ENCODE measurements at places on chromosomes 16 and 17.

DNA sequence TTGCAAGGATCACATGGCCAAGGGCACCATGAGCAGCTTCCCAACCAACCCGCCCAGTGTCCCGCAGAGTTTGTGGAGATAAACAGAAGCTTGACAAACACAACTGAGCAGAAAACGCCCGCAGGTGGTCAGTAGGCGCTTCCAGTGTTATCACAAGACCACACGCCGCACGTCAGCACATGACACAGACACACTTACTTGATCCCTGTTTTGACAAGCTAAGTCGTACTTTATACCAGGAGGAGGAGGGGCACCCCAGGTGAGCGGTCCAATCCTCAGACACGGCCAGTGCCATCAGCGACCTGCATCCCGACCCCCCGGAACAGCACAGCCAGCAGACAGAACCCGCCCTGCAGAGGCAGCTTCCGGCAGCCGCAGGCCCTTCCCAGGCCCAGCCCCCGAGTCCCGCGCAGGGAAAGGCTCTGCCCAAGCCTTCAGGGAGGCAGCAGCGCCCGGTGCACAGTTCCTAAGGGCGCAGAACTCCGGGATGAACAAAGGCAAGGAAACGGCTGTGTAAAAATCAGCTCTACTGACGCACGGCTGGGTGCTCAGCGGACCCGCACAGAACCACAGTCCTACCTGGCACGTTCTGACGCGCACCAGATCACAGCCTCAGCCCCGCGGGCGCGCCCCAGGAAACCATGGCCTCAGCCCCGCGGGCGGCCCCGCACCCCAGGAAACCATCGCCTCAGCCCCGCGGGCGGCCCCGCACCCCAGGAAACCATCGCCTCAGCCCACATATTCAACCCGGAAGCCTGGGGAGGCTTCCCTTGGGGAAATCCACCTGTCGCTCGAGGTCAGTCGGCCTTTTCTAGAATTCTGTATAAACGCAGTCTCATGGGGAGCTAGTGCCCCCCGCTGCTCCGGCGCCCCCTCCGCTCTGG lies 27.8 kb downstream of the AXIN1 start:
- DNase-seq, result no peak

DNA sequence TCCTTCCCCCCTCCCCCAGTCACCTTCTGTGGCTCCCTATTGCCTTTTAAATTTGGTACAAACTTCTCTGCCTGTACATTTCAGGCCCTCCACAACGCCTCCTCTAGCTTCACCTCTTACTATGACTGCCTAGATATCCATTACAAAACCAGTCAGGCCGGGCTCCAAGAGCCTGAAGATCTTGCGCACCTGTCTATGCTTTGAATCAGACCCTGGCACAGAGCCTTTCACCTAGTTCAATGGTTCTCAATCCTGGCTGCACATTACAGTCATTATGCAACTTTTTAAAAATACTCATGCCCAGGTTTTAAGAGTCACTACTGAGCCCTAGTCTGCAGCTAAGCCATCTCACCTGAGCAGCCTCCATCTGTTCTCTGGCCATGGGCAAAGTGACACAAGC lies 1.6 kb upstream of the GAS7 start:
- no peak for DNase-seq

- DNase-seq, result no peak
Measured at GRCh38 chr17:65519462-65519861, 42.0 kb downstream of the AXIN2 start.

GRCh38 chr17:43020789-43021740 lies 1.1 kb downstream of the VAT1 start:
- peak; percentile 91 for DNase-seq

DNA sequence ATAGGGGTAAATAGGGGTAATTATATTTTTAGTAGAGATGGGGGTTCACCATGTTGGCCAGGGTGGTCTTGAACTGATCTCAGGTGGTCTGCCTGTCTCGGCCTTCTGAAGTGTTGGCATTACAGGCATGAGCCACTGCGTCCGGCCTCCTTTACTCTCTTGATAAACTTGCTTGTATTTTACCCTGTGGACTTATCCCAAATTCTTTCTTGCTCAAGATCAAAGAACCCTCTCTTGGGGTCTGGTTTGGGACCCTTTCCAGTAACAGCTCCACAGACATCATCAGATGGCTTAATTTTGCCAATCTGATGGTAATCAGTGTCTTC lies 5.6 kb upstream of the C1QTNF1 start:
- DNase-seq, result no peak

GRCh38 chr17:9576521-9577372 lies at the start of gene CFAP52:
Gene CFAP52 (plus strand): TSS chr17:9576642. CDS start chr17:9576696, 54 bp downstream.
- peak; percentile 90 for DNase-seq

- no peak for DNase-seq
Measured at GRCh38 chr16:66616592-66616991, 12.1 kb downstream of the CMTM3 start.

- peak; percentile 80 for DNase-seq
Measured at GRCh38 chr16:58499615-58500351, at the start of gene NDRG4. Gene NDRG4 (plus strand): TSS chr16:58500143. CDS start chr16:58500249, 106 bp downstream.

- DNase-seq, result no peak
Measured at GRCh38 chr16:77057161-77057774, 133.7 kb upstream of the MON1B start.

DNA sequence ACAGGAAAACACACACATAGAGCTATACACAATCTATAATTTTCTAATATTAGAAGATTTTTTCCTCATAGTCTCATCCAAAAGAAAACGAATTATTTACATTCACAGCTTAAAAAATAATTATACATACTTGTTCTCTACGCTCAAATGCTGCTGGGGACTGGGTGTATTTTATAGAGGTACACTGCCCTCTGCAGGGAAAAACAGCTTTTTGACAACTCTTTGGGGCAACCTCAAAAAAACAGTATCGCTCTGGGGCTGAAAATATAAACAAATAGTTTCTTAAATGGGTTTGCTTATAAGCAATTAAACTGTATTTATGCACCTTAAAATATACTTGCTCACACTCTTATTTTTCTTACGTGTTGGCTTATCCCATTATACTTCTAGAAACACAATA lies 261.8 kb upstream of the PSMD7 start:
- DNase-seq, result peak; percentile 13

DNA sequence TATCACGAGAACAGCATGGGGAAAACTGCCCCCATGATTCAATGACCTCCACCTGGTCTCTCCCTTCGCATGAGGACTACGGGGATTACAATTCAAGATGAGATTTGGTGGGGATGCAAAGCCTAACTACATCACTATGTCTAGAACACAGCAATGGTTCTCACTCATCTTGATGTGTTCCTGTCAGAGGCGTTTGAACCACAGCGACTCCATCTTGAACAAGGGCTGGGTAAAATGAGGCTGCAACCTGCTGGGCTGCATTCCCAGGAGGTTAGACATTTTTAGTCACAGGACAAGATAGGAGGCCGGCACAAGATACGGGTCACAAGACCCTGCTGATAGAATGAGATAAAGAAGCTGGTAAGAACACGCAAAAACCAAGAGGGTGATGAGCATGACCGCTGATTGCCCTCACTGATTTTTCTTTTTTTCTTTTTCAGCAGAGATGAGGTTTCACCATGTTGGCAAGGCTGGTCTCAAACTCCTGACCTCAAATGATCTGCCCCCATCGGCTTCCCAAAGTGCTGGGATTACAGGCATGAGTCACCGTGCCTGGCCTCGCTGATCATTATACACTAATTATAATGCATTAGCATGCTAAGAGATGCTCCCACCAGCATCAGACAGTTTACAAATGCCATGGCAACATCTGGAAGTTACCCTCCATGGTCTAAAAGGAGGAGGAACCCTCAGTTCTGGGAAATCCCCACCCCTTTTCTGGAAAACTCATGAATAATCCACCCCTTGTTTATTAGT lies 3.0 kb upstream of the PPY start:
- DNase-seq, result no peak

- DNase-seq, result no peak
Measured at GRCh38 chr17:41029633-41030245, at the start of gene KRTAP1-4. Gene KRTAP1-4 (minus strand): TSS chr17:41030195. CDS start chr17:41030078, 117 bp downstream.

- DNase-seq, result no peak
Measured at GRCh38 chr16:60438894-60439293, 1597.3 kb downstream of the CDH8 start.

DNA sequence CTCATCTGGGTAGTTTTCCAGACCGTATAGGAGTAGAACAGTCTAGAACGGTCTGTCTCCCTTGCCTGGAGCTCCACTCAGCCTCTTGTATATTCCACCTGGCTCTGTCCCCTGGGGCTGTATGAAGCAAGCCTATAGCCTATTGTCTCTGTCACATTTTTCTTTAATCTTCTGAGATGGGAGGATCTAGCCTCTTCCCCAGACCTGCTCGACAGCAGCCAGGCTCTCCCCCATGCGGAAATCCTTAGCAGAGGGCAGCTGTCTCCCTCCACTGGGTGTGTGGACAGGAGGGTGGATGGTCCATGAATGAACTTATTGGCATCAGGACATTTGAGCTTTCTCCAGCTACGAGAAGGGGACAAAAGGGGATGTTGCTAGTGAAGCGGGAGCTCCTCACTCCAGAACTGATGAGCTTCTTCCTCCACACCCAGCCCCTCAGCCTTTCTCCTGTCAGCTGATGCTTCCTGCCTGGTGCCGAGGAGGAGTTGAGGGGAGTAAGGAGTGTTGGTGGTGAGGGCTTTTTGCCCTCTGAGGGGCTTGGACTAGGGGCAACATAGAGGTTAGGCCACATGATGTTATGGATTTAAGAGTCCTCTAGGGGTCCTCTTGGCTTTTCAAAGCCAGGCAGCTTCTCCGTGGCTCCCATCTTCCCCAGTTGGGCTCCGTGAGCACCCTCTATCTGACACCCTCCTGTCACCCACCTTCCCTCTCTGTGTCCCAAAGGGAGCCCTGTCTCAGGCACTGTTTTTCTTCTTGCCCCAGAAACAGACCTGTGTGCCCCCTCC lies 28.0 kb downstream of the ARHGAP23 start:
- no peak for DNase-seq

- DNase-seq, result peak; percentile 55
Measured at GRCh38 chr17:37828651-37829124, 83.8 kb upstream of the HNF1B start.

- DNase-seq, result peak; percentile 29
Measured at GRCh38 chr16:4601036-4601863, 13.4 kb downstream of the UBALD1 start.

DNA sequence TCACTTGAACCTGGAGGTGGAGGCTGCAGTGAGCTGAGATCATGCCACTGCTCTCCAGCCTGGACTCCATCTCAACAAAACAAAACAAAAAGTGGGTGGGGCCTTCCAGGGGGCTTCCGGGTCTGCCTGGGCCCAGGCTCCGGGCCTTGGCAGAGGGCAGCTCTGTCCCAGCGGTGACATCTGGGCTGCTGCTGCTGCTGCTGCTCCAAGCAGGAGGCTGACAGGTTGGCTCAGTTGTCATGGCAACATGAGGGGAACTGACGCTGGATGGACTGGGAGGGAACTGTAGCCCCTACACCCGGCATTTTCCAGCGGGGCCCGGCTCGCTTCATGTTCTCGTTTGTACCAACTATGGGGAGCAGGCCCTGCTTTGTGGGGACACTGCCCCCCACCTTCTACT lies 4.0 kb downstream of the BAIAP3 start:
- no peak for DNase-seq

DNA sequence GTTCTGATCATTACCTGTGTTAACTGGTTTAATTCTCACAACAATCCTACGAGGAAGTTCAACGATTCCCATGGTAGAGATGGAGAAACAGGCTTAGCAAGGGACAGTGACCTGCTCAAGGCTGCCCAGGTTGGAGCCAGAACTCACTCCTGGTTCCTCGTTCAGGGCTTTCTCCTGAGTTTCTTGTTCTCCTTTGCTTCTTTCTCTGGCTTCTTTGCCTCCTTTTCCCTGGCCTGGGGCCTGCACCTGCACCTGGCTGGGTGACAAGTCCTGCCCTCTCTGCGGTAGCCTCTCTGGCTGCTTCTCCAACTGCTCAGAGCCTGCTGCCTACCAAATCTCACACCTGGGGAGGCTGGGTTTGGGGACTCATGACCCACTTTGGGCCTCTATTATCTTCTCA lies 2.8 kb downstream of the CCL22 start:
- no peak for DNase-seq

Data from AG08395 (cell line).